Stimulated activated CD8-positive, alpha-beta memory T cell treated with anti-CD3 and anti-CD28 coated beads, Interleukin-15, amount 100 ng/mL, for 24 hours (primary cell): ENCODE measurements at places on chromosomes 11 and 22.

DNA sequence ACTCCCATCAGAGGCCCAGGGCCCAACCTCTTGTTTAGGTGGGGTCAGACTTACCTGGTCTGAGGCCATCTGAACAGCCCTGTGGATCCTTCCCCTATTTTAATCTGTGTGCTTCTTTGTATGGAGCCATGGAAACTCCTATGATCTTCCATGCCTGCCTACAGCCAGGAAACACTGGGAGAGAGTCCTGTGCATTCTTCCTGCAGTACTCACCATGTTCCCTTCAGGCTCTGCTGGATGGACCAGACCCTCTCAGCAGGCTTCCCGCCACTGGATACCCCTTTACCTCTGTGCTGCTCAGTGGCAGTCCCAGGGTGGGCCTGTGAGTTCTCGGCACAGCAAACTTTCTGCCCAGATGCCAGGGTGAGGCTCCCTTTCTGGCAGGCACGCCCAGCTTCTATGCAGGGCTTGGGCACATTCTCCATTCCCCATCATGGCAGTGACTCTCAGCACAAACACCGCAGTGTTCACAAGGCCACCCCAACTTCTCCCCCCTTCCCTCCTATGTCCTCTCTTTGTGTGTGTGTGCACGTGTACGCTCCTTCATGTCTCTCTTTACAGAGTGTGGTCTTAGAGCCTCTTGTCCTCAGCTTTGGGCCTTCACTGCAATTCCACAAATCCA lies 34.8 kb downstream of the NEU3 start:
- DNase-seq, result no peak

DNA sequence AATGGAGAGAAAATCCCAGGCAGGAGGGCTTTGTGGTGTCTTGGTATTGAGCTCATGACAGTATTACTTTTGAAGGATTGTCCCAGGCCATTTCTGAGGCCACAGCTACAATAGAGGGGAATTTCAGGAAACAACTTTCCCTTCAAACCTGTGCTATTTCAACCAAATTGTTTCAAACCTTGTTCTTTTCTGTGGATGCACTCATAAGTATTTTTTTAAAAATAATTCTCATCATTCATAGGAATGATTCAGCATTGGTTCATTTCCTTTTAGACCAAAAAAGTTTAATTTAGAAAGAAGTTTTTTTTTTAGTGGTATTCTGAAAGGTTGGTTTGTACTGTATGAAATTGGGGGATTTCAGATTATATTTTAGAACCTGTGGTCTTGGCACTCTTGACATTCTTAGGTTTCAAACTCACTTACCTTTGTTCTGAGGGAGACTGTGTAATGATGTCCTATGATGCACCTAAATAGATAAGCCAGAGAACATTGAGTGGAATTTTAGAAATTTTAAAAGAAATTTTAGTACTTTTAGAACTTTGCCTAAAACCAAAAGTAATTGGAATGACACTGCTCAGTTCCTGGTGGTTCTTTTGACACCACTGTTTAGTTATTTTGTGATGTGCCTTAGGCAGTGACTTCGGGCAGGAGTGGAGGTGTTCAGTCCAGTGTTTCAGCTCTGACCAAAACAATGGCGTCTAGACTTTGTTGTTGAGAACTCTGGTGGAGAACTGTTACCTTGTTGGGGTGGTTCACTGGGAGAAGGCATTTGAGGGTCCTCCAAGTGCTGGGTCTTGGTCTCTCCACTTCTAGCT lies 12.2 kb downstream of the TEAD1 start:
- no peak for DNase-seq

DNA sequence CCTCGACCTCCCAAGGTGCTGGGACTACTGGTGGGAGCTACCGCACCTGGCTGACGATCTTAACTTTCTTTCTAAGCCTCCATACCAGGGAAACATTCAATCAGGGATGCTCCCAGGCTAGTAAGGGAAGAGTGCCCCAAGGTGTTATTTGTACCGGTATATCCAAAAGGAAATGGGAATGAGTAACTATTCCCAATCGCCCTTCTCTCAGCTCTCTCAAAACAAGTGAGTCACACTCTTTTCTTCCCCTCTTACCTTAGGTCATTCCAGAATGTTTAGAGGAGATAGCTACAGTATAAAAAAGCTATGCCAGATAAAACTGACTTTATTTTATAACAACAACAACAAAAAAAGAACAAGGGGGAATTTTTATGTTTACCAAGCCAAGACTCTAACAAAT lies 13.7 kb downstream of the DCDC1 start:
- DNase-seq, result no peak

DNA sequence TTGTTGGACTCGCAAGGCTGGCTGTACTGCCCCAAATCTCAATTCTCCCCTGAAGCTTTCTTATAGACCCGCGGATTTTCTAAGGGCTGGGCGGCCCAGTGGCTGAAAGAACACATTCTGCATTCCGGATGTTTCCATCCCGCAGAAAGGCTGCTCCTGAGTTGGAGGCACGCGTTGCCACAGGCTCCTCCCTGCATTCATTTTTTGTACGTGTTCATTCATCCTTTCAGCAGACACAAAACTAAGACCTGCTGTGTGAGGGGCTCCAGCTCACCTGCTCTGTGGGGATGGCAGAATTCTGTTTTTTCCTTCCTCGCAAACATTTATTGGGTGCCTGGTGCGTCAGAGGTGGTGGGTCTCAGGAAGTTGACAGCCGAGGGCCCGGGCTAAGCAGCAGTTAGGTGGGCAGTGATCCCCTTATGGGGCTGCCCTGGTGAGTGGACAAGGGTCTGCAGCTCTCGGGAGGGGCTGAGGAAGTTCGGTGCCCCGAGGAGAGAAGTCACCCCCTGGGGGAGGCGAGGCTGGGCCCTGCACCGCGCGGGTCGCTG lies 23.7 kb downstream of the SHANK3 start:
- no peak for DNase-seq

DNA sequence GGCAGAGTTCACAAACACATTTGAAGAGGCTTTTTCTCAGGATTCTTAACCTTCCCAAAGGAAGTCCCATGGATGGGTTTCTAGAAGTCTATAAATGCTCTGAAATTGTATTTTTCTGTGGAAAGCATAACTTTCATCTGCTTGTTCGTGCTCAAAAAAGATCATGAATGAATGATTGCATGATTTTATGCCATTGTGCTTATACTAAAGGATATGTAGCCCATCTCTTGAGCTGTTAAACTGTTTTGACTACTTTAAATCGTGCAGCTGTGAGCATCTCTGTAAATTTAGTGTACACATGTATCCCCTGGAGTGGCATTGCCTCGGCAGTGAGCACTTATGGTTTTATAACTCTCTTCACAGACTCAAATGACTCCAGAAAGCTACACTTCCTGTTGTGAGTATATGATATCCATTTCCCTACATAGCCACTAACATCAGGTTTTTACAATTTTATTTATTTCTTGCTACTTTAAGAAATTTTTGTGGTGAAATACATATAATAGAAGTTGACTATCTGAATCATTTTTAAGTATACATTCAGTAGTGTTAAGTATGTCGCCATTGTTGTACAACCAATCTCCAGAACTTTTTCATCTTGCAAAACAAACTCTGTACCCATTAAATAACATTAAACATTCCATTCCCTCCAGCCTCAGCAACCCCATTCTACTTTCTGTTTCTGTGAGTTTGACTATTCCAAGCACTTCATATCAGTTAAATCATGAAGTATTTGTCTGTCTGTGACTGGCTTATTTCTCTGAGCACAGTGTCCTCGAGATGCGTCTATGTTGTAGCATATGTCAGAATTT lies 8.0 kb downstream of the NEAT1 start:
- DNase-seq, result no peak

GRCh38 chr11:102592634-102593581 lies 32.2 kb downstream of the MMP20 start:
- no peak for DNase-seq

DNA sequence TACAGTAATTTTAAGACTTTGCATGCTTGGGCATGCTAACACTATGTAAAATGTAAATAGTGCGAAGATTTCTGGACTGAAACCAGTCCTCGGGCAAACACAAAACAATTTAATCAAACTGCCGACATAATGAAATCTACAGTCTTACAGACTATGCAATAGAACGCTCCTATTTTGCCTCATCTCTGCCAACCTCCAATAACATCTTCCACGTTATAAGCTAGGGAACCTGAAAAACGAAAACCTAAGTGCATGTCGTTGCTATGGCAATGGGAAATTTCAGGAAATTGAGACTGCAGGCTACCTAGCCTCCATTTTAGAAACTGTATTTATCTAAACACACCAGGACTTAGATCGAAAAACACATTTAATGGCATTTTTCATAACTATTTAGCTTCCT lies 1.1 kb downstream of the CSTF3 start:
- no peak for DNase-seq

- no peak for DNase-seq
These were observed 379.2 kb downstream of the SHANK2 start for GRCh38 chr11:70872955-70873735.
